ENCODE measurements at places on chromosomes 5 and 9. TPM values are rescaled to one million over a fixed set of nuclear protein-coding genes. Genes with fewer than 3 reads are reported as not detected.

DNA sequence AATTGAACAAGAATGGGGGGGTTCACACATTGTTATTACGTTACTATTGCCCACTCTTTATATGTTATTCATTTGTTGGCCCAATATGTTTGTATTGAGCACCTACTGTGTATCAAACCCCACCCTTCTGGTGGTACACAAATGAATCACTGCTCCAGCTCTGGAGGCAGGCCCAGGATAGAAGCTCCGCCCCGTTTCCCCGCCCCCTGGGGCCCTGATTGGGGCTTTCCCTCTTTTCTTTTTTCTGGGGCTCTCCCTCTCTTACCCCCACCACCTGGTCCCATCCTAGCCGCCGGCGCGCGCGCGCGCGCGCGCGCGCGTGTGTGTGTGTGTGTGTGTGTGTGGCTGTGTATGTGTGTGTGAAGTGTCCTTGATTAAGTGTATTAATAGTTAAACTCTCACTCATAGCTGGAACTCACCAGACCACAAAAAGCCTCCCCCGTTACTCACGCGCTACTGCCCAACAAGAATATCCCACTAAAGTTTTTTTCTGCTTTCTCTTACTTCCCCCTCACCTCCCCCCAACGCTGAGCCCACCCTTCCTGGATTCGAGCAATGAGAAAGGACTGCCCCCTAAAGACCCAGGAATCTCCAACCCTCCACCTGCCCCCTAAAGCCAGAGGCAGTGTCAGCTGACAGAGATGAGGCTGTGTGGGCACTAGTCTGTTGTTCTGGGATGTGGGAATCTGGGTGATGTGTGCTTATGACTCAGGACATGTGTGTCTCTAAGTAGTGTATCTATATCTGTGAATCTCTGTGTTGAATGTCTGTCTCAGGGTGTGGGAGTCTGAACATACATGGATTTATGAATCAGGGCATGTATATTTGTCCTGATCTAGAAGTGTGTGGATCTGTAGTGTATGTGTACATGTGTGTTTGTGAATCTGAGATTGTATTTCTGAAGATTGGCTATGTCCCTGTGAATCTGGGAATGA lies 4.0 kb downstream of the CXXC5 start:
- DNase-seq, result peak; percentile 87
- peak overlapping the region; percentile 68 for H3K27ac ChIP-seq
- H3K36me3 ChIP-seq, result peaks cover 35% of the 10 kb centered on the region
- H3K4me1 ChIP-seq, result peaks cover 82% of the 10 kb centered on the region
- no peaks in the 10 kb centered on the region for H3K27me3 ChIP-seq
- H3K4me3 ChIP-seq, result peak overlapping the region; percentile 2

DNA sequence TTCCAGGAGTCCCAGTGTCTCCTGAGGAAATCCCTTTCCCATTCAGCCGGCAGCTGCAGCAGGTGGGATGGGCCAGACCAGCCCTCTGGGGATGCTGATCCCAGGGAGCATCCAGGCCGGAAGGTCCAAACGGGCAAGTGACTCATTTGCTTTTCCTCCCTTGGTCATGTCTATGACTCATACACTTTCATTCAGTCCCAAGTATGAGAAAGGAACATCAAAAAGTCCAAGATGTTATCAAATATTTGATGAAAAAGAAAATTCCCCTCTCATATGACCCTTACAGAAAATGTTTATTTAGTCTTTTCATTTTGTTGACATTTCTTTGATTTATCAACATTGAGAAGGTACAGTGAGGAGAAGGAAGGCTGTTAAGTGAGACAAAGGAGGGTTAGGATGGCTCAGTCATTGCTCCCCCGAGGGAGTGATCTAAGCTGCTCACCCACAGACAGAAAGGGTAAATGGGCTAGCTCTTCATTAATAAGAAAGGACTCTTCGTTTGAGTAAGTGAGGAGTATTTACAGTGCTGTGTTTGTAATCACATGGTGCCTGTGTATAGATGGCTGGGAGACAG lies 117.6 kb upstream of the ANKRD55 start:
- no peak overlapping the region for H3K27ac ChIP-seq
- no peak overlapping the region for H3K4me3 ChIP-seq
- DNase-seq, result peak; percentile 96
- no peaks in the 10 kb centered on the region for H3K27me3 ChIP-seq

DNA sequence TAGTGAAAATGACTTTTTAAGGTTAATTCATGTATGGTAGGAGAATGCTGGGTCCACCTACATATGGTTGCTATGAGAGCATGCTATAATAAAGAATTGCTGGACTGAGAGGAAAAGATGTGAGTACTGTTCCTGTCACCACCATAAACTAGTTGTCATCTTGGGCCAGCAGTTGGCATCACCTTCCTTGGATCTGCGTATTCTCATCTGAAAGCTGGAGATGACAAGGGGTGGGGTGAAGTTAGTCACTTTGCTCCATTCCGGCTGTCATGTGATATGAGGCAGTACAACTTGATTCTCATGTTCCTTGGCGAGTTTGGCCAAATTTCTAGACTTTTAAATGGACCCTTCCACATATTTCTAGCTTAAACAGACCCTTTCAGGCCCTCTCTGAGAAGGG lies 33.3 kb downstream of the PIP5K1B start:
- H3K27ac ChIP-seq, result no peak overlapping the region
- no peak overlapping the region for H3K4me3 ChIP-seq
- DNase-seq, result no peak
- H3K27me3 ChIP-seq, result no peaks in the 10 kb centered on the region
- H3K4me1 ChIP-seq, result no peaks in the 10 kb centered on the region
- no peaks in the 10 kb centered on the region for H3K36me3 ChIP-seq

DNA sequence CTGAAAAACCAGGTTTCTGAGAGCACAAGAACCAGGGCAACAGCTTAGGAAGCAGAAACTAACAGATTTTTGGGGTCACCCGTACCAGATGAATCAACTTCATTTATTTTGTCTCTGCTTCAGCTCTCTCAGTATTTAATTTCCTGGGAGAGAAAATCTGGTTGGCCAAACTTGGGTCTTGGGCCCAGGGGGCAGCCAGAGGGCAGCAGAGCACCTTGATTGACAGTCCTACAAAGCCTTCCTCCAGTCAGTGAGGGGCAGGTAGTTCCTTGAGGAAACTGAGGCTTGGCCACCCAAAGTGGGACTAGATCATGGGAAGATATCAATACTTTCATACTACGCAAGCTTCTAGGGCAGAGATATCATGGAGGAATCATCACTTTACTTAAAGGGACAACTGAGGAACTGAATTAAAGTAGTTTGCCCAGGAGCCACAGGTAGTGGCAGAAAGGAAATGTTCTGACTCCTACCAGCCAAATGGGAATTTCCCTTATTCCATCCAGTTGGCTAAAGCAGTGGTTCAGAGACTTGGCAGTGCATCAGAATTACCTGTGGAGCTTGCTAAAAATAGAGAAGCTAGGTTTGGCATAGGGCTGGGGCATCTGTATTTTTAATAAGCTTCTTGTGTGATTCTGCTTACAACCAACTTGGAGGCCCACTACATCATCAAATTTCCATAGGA lies 21.5 kb upstream of the ARHGAP26 start:
- H3K36me3 ChIP-seq, result no peaks in the 10 kb centered on the region
- peak overlapping the region; percentile 71 for H3K27ac ChIP-seq
- H3K27me3 ChIP-seq, result no peaks in the 10 kb centered on the region
- no peak overlapping the region for H3K4me3 ChIP-seq

- H3K4me1 ChIP-seq, result no peaks in the 10 kb centered on the region
- H3K36me3 ChIP-seq, result no peaks in the 10 kb centered on the region
- no peak overlapping the region for H3K4me3 ChIP-seq
- no peak for DNase-seq
These were observed 11.9 kb downstream of the OTULINL start for GRCh38 chr5:14593326-14594021.

- no peak overlapping the region for H3K27ac ChIP-seq
- H3K4me3 ChIP-seq, result no peak overlapping the region
- H3K36me3 ChIP-seq, result peaks cover 2% of the 10 kb centered on the region
- no peaks in the 10 kb centered on the region for H3K27me3 ChIP-seq
These were observed 7.4 kb downstream of the SMARCA2 start for GRCh38 chr9:2022560-2022959.

- H3K4me3 ChIP-seq, result no peak overlapping the region
- H3K27me3 ChIP-seq, result no peaks in the 10 kb centered on the region
- H3K27ac ChIP-seq, result no peak overlapping the region
- no peak for DNase-seq
- no peaks in the 10 kb centered on the region for H3K36me3 ChIP-seq
- peaks cover 10% of the 10 kb centered on the region for H3K4me1 ChIP-seq
These were observed 72.1 kb downstream of the PDE6A start for GRCh38 chr5:149872351-149873040.

DNA sequence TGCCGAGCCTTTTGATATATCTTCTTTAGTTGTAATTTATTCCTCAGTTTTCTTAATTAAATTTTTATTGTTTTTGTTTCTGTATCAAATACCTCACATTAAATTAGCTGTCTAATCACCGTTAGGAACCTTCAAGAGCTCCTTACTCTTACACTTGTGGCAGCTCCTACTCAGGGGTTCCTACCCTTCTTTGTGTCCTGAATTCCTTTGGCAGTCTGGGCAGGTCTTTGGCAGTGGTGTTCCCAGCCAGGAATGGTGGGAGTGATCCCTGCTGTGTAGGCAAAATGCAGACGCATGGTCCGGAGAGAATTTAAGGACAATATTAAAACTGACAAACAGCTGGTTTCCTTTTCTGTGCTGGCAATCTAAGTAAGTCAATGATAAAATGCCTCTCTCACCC lies 41.8 kb downstream of the MAST4 start:
- H3K27me3 ChIP-seq, result no peaks in the 10 kb centered on the region
- H3K4me3 ChIP-seq, result no peak overlapping the region

DNA sequence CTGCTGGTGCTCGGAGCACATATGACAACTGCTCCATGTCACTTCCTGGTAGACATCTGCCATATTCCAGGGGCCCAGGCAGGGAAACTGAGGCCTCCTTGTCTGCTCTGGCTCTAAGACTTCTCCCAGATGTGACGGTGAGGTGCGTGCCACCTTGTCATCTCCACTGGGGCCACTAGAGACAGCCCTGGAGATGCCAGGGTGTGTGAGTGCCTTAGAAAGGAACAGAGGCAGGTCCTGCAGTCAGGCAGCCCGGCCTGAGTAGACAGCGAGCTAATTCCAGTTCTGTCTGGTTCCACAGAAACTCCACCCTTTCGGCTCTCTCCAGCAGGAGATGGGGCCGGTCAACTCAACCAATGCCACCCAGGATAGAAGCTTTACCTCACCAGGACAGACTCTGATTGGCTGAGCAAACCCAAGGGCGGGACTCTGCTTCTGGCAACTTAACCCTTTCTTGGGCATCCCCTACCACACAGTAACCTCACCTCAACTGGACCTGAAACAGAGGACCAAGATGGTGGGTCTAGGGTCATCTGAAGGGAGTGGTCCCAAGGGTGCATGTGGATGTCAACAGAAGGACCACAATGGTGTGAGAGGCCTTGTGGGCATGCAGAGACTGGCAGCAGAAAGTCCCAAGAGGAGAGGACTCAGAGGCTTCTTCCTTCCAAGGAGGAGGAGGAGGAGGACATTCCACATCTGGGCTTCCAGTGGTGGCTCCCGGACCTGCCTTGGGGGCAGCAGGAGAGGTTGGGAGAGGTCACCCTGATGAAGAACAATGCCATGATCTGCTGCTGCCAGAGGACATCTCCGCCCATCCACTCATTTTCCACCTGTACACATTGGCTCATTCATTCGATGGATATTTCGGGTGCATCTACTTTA lies 77.7 kb downstream of the RGS3 start:
- H3K27ac ChIP-seq, result no peak overlapping the region
- peak; percentile 74 for DNase-seq
- no peak overlapping the region for H3K4me3 ChIP-seq
- no peaks in the 10 kb centered on the region for H3K36me3 ChIP-seq
- H3K4me1 ChIP-seq, result peaks cover 9% of the 10 kb centered on the region
- no peaks in the 10 kb centered on the region for H3K27me3 ChIP-seq

DNA sequence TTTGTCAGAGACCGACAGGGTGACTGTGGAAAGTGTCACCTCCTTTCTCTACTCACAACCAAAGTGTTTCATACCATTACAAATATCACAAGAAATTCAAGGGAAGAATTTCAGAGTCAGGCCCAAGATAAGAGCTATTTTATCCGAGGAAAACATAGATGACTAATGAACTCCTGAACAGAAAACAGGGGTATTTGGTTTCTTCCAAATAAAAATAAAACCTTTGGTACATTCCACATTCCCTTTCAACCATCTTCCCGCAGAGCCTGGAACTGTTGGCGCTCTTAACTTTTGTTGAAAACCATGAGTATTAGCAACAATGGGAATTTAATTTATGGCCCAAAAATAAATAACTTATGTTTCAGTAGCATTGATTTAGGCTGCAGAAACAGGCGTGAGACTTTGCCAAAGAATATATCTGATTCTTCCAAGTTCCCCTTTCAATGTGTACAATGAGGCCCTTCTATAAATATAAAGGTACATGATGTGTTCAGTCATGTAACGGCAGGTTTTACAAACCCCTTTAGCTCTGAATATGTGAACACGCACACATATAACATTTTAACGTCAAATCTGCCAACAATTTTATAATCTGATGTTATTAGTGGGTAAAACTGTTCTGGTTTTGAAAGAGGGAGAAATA lies 69.5 kb downstream of the RETREG1 start:
- H3K4me3 ChIP-seq, result no peak overlapping the region
- no peak overlapping the region for H3K27ac ChIP-seq
- H3K27me3 ChIP-seq, result no peaks in the 10 kb centered on the region
- H3K36me3 ChIP-seq, result no peaks in the 10 kb centered on the region
- peaks cover 8% of the 10 kb centered on the region for H3K4me1 ChIP-seq

DNA sequence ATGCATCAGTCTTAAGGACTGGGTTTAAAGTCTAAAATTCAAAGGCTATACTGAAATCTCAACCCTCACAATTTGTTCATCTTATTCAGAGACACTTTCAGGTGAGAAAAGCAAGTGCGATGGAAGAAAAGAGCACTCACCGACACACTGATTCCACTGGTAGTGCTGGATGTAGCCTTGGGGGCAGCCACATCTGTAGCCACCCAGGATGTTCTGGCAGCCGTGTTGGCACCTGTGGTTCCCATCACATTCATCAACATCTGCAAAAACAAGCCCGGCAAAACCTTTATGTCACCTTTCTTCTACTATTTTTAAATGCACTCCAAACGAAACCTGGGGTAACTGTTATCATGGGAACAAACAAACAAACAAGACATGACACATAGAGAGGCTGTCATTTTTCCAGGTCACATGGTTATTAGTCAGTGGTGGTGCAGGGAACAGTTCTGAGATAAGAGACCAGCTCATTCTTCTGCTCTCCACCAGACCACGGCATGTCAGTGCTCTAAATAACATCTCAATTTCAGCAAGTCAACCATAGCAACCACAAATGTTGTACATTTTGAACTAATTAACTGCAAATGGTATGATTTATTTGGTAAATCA lies 188.4 kb downstream of the SLC12A2 start:
- no peak overlapping the region for H3K4me3 ChIP-seq
- H3K4me1 ChIP-seq, result no peaks in the 10 kb centered on the region
- no peaks in the 10 kb centered on the region for H3K36me3 ChIP-seq
- no peak for DNase-seq

DNA sequence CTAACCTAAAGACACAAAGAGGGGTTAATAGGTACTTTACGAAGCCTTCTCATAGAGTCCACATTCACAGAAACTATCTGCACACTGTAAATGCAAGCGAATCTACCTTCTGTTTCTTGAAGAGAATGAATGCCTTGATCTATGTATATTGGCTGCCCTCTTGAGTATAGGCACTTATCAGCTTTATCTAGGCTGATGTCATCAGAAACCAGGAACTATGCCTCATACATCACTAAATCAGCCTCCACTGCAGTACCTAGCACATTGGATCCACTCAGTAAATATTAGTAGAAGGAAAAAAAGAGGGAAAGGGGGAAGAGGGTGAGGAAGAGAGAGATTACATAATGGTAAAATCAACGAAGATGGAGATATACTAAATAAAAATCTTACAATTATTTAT lies 477.1 kb downstream of the CAAP1 start:
- H3K27ac ChIP-seq, result no peak overlapping the region
- H3K27me3 ChIP-seq, result no peaks in the 10 kb centered on the region
- no peaks in the 10 kb centered on the region for H3K36me3 ChIP-seq

DPP7 gene
- 6.4 TPM for total RNA-seq

CDC25C gene
- 40.0 TPM for total RNA-seq

CLINT1 gene
- 79.4 TPM for total RNA-seq

PALM2AKAP2 gene
- total RNA-seq, result 18.2 TPM

RALGPS1 gene
- 2.4 TPM for total RNA-seq

All from SJSA1 (cell line).